Fibroblast of skin of right biceps (primary cell): ENCODE measurements at places on chromosomes 4 and X.
A peak's percentile ranks its signal among the peaks of the same experiment; 100 is the strongest.

DNA sequence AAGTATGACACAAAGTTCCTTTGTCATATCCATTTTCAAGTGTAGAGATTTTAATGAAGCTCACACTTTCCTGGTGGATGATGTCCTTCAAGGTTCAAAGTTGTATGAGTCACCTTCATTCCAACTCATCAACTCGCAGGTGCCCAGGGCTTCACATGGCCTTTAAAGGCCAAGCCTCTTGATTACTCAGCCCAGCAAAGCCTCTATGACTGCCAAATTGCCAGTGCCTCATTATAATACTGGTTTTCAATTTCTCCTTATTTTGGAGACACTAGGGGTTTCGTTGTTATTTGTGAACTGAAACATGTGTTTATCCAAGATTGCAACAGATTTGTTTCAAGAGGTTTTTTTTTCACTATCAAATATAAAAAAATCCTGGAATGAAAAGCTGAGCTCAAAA lies 45.9 kb upstream of the PPP3CA start:
- peak; percentile 31 for DNase-seq

DNA sequence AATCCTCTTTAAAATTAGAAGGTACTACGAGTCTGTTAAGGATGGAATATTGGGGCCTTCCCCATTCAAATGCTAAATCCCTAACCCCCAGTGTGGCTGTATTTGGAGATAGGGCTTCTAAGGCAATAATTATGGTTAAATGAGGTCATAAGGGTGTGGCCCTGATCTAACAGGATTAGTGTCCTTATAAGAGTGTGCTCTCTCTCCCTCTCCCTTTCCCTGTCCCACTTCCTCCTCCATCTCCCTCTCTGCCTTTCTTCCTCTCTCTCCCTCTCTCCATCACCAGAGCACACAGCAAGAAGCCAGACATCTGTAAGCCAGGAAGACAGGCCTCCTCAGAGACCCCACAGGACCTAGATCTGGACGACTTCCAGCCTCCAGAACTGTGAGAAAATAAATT lies 116.9 kb downstream of the COL25A1 start:
- no peak for DNase-seq

GRCh38 chr4:2337896-2338295 lies 76.0 kb upstream of the MXD4 start:
- DNase-seq = no peak

DNA sequence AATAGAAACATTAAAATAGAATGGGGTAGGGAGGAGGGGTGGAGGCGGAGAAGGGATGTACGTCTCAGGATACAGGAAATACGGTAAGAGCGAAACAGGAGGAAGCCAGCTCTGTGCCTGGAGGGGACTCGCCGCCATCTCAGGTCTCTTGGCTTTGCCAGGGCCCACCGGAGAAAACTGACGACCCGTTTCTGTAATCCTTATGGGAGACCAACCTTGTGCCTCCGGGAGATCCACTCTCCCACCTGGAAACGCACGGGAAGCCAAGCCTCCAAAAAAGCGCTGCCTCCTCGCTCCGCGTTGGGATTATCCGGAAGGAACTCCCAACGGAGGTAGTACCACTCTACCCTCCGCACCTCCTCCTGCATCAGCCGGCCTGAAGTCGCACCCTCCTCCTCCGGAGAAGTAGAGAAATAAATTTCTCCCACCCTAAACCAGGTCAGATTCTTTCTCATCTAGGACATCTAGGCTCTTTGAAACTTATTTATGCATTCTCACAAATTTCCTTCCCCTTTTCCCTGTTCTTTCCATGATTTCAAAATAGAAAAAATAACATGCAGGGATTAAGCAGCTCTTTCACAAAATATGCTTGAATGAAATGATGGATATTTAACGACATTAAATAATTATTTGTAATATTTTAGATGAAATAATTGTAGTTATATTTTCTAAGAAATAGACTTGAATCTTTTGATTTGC lies at the start of gene NBDY:
NBDY (plus strand) TSS at position 92 of the 699 bp plus-strand sequence; CDS start at position 203, 111 bp downstream.
- DNase-seq = peak; percentile 47

GRCh38 chr4:116400480-116400879 lies 684.9 kb downstream of the TRAM1L1 start:
- peak; percentile 25 for DNase-seq

DNA sequence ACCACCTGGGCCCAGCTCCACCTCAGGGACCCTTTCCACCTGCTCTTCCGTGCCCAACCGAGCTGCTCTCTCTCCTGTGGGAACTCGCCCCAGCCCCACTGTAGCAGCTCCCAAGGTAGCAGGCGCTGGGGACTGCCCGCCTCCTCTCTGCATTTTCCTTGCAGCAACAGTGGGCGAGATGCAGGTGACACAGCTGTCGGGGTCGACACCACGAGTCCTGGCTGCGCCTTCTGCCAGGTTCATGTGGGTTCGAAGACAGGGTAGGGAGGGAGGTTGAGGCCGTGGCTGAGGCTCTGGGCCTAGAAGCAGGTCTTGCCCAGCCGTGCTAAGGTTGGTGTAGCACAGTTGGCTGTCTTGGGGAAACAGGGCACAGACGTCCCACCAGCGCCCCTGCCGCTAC lies 245.2 kb upstream of the FSTL5 start:
- DNase-seq = no peak

DNA sequence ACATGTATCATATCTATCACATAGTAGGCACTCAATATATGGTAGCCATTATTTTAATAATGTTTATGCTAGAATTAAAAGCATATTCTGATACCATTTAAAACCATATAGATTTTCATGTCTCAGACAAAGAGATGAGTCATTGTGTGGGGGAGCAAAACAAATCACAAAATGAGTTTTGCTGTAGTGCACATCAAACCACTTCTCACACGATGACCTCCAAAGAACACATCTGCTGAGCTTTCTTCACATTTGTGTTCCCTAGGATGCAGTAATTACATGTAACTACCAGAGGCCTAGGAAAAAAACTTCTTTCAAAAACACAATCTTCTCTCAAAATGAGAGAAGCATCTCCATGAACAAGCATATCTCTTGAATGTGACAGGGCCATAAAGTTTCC lies 56.1 kb upstream of the BRS3 start:
- no peak for DNase-seq

DNA sequence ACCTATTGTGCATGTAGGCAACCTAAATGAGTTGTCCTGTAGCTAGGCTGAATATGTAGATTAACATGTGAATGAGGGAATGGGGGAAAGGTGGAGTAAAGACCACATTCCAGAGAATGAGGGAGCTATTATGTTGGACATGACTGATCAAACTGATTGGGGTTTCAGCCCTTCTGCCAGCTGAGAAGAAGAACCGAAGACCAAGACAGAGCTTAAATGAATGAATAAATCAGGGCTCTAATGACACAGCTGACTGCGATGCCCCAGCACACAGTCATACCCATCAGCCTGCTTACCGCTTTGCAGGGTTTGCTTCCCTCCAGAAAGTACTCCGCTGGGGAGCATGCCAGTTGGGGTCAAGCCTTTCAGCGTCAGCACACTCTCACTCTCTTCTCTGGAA lies 315.4 kb downstream of the PPP3CA start:
- no peak for DNase-seq

DNA sequence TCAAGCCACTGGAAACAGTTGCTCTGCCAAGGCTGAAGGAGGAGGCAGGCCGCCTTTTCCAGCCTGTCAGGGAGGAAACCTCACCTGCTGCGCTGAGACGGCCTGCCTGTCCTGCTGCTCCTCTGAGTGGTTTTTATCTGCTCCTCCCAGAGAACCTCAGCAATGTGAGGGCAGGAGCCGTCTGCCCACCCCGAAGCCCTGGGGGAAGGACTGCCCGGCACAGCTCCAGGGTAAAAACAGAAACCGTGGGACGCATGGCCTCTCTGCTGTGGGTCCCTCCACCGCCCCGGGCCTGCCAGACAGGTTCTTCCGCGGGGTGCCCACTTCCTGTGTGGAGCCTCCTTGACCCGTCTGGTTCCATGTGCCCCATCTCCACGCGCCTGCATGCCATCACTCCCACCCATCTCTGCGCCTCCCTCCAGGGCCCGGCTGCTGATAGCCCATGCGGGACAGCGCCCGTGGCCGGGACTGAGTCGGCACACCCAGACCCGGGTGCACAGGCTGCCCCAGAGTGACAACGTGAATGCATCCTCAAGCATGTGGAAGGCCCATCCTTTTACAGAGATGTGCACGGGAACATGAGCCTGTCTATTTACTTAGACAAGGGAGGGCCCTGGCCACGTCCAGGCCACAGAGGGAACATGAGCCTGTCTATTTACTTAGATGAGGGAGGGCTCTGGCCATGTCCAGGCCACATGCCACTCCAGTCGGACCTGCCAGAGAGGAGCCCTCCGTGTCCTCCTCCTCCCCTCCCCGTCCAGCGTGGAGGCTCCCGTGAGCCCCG lies 4.0 kb upstream of the SLC49A3 start:
- no peak for DNase-seq

DNA sequence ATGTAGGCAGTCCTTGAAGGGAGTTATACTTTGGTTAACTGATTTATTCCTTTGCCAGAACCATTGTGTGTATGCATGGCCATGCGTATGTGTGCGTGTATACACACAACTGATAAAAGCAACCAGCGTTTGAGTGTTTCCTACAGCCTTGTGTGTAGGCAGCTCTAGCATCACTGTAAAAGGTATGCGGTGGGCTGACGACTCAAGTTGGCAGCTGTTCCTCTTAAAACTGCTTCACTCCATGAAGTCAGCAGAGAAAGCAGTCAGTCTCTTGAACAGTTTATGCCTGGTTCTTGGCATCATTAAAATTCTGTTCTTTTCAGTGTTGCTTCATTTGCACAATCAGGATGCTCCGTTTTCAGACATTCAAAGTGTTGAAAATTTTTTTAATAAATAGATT lies 103.5 kb upstream of the FRMPD4 start:
- DNase-seq = no peak

DNA sequence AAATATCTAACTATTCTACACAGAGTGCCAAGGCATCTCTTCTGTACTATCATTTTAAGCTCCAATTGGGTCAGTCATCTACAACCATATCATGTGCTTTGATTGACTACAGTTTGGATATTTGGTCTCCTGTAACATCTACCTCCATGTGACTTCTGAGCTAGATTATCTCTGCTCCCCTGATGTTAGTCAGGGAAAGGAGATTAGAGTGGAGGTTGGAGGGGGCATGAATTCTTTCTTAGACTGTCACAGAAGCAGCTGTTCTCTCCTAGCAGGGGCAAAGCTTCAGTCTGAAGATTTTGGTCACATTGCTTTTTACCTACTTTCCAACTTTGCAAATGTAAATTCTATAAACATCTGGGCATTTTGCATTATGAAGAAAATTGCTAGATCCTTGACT lies 62.6 kb upstream of the C4orf54 start:
- no peak for DNase-seq

DNA sequence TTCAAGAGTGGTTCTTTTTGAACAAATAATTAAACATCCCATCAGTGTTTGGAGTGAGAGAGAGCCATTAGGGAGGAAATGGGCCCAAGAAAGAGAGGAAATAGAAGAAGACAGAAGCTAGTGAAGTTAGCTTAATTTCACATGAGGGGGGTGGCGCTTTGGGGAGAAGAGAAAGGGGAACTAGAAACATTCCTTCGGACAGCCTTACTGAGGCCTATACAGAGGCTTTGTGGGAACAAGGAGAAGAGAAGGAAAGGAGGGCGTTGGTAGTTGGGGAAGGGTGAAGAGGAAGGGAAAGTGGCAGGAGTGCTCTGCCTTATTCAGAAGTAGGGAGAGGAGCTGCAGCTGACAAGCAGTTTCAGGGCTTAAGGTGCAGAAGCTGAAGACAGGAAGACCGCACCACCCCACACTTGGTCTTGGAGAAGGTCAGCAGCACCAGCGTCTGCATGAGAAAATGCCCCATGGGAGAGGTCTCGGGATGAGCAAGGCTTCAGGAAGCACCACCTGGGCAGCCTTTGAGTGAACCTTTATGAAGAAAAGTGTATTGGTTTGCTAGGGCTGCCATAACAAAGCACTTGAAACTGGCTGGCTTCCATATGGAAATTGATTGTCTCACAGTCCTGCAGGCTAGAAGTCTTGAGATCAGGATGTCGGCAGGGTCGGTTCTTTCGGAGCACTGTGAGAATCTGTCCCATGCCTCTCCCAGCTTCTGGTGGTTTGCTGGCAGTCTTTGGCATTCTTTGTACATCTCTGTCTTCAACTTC lies 85.1 kb downstream of the KIT start:
- DNase-seq = no peak

DNA sequence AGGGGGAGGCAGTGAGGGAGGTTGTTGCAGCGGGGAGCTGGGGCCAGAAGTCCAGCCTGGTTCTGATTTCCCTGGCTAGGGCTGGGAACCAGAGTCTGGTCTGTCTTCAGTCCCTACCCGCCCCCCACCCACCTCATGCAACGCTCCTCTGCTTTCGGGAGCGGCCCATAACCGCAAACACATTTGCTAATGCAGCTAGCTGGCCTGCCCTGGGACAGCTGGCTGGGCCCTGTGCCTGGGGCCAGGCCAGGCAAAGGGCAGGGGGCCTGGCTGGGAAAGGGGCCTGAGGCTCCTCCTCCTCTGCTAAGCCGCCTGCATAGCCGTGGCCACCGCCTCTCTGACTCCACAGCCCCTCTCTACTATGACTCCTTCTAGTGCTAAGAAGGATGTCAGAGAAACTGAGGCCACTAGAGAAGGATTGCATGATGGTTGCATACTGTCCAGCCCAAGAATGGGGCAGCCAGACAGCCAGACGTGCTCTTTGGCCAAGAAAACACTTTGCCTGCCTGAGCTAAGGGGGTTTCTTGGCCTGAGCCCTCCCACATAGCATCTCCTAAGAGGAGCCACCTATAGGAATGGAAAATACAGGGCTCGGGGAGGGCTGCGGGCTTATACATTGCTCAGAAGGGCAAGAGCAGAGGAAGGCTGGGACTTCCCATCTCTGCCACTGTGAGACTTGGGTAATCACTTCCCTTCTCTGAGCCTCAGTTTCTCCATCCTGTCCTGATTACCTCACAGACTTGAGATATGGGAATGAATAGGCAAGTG lies 76.9 kb downstream of the PJA1 start:
- DNase-seq = peak; percentile 33

GRCh38 chr4:153566631-153567150 lies 100.5 kb downstream of the TMEM131L start:
- DNase-seq = no peak

- DNase-seq = no peak
Observed at GRCh38 chr4:108333353-108333942, 164.7 kb upstream of the LEF1 start.

DNA sequence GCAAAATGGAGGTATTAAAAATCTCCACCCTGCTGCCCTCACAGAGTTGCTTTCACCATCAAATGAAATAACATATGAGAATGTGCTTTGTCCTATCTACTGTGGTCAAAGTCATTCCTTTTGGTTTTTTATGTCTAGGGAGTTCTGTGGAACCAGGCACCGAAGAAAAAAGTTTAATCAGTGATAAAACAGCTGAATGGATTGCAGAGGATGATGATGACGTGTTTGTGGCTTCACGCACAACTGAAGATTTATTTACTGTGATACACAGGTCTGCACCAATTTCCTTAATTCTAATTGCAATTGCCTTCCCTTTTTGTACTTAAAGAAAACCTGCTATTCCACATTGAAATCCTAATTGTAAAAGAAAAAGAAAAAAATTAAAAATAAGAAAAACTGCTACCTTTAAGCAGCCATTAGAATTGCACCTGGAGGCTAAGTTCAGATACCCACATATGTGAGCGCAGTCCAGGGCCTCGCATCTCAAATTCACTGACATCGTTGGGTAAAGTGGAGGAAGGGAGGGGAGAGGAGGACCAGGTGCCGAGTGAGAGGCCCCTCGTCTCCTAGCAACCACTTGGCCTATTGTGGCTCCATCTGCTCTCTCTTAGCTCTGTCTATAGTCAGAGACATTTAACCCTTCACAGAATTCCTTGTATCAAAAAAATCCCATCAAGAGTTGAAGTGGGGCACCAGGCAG lies 10.5 kb upstream of the RTL5 start:
- DNase-seq = no peak
